ENCODE measurements at places on chromosomes 12 and 14.

- DNase-seq: no peak
Observed at GRCh38 chr12:107558141-107558815, 127.3 kb upstream of the PWP1 start.

DNA sequence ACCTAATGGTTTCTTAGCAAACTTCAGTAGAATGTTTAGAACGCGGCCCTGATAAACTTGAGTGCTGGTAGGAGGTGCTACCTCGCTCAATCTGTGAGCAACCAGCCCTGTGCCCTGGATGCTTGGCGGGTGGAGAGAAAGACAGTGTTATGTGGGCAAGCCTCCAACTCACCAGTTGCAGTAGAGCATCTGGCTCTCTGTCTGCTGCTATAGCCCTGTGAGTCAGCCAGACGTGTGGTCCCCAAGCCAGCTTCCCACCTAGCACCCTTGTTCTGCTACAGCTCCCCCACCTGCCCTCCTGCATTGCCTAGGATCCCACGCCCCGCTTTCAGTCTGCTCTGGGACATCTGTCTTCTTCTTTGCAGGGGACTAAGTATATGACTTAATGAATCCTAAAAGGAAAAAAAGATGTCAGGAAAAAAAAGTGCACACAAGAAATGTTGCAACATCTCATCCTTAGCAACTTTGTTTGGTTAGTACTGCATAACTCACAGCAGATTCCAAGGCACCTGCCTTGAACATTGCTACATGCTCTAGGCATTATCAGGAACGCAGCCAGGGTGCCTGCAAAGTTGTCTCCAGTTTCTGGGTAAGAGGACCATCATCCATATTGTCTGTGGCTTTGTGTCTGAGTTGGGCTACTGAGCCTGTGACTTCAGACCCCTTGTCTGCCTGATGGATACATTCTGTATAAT, 13.6 kb downstream of the SNRNP35 start:
- no peak for DNase-seq

DNA sequence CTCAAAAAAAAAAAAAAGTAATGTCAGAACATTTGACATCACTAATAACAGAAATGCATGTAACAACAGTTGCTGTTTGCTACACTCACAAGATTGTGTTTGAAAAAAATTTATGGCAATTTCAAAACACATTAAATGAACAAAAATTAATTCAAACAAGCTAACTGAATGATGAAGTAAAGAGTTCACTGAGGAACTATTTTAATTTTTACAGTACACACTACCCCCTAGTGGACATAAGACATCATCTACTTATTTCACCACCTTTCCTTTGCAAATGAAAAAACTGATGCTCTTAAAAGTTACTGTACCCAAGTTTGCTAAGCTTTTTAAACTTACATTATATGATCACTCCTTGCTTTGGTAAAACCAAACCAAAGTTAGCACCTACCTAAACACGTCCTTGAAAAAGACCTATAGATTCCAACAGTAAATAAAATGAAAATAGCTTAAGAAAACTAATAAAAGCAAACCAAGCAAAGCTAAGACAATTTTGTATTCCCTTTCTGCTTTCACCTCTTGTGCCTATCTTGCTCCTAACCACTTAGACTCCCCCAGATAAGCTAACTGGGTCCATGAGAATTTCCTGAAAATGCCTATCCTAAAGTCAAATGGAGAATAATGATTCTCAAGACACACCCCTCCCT, 22.2 kb downstream of the UBE2N start:
- DNase-seq: peak; percentile 39

- DNase-seq: no peak
Observed at GRCh38 chr14:63204407-63205043, at the start of gene RHOJ. TSS of gene RHOJ (plus strand) at chr14:63204443. CDS start at chr14:63204870, 427 bp downstream.

DNA sequence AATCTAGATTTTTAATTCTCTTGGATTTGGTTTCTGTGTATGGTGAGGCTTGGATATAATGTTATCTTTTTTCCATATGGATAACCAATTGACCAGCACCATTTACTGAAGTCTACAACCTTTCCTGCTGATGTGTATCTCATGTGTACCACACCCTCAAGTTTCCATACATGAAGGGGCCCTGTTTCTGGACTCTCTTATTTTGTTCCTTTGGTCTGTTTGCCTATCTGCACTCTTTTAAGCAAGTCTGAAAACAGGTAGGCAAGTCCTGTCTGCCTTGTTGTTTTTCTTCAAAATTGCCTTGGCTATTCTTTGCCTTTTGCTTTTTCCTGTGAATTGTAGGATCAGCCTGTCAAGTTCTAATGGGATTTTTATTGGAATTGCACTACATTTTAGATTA, 44.6 kb downstream of the MAX start:
- DNase-seq: no peak

DNA sequence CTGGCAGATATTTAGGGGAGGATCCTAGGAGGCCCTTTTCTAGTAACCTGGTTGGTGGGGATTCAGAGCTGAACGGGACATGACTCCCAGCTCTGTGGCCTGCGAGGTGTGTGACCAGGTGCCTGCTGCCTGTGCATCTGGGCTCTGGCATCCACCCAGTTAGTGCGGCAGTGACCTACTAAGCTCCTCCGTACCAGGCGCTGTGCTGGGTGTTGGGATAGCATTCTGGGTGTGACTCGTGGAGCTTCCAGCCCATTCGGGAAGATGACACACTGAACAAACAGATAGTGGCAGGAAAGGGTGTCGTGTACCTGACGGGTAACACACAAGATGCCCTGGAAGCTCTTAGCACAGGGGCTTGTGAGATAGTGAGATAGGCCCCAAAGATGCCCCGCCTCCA, 80.9 kb downstream of the ACACB start:
- DNase-seq: no peak

- DNase-seq: no peak
Observed at GRCh38 chr12:108270035-108270848, 68.9 kb downstream of the CMKLR1 start.

DNA sequence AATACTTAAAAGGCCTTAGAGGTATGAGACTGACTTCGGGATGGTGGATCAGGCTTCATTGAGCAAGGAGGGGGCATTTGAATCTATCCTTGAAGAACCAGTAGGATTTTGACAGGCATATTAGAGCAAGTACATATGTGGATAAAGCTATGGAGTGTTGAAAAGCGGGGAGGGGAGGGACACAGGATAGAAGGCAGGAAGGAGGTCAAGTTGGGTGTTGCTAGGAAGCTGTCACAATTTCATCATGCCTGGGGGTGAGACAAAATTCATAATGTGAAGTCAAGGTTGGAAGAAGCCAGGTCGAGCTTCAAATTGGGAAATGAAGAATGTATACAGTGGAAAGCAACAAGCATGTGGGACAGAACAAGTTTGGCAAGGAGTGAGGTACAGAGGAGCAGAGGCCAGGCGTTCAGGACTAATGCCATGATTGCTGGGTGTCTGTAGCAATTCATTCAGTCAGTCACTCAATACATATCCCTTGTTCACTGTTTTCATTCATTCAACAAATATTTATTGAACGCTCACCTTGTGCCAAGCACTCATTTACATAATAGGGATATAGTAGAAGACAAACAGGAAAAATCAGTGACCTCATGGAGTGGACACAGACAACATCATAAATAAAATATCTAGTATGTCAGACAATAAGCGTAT, 58.3 kb upstream of the LTA4H start:
- DNase-seq: no peak

DNA sequence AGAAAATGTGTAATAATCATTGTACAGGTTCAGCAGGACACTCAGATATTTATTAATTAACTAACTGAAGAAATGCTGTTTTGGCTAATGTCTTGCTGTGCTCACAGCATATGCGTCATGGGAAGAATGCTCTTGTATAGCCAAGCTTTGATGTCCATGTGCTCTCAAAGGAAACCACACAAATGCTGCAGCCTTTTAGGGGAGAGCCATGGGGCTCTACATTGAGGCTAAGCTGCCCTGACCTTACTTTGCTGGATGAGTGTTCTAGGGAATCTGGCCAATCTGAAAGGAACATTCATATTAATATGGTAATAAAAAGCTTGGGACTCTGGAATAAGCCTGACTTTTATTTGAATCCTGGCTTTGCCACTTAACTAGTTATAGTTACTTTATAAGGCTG, 9.5 kb upstream of the CRADD start:
- no peak for DNase-seq

DNA sequence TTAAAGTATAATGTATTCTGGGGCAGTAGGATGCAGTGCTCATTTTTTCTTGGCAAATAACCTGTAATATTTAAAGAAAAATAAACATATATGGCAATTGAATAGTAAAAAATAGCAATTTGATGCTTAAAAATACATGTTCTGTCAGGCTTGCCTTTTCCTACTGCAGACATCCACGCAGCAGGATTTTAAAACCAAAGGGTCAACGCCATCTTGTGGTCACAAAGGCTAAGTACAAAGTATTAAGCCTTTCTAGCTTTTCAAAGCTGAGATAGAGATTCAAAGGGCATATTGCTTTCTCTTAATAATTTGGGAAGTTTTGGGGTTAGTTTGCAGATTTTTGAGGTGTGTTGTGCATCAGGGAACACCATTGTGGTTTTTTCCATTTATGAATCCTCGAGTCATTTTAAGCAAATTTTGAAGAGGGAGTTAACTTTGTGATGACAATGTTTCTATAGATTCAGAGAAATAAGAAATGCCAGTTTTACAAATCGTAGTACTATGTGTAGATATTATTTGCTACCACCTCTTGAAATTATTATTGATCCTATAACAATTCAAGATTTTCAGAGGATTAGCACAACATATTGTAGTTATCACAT, 4.7 kb upstream of the CCER1 start:
- DNase-seq: no peak

GRCh38 chr12:53805791-53806190, 54.0 kb upstream of the CISTR start:
- no peak for DNase-seq
